ENCODE measurements at places on chromosomes 7 and 10.

- DNase-seq: no peak
These were observed 17.6 kb downstream of the DNTT start for GRCh38 chr10:96321822-96322221.

GRCh38 chr7:17367502-17367901, 69.0 kb downstream of the AHR start:
- DNase-seq: no peak

DNA sequence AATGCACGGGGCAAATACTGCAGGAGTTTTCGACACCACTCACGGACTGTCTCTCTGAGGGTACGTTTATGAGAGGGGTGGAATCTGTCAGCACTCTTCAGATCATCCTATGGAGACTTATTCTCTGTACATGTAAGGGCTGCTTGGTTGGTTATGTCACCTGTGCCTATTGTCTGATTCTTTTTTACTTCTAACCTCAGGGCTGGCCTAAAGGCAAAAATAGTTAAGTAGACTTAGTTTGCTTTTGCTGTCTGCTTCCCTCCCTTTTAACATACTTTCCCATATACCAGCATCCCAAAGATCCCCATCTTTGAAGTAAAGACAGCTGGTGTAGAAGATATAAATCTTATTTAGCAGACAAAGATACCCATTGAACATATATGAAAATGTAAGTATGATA, 105.9 kb downstream of the PRKG1 start:
- no peak for DNase-seq

GRCh38 chr10:121524157-121524817, 74.0 kb downstream of the FGFR2 start:
- no peak for DNase-seq

DNA sequence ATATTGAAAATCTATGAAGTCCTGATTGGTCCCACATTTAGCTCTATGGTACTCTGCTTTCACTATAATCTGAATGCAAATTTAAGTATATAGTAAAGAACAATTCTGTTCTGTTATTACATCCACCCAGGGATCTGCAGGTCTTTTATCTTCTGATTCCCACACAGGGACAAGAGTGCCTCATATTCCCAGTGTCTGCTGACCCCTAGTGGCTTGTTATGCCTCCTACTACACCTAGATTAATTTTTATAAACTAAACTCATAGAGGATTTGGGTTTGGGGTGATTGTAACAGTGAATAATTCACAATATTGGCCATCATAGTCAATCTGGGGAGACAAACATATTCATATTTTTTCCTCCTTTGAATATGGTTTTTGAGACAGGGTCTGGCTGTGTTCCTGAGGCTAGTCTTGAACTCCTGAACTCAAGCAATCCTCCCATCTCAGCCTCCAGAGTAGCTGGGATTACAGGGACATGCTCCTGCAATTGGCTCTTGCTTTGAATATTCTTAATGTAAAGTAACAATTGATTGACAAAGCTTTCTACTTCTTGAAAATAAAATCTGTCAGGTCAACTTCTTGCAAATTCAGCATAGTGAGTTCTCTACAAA, 282.1 kb downstream of the KCND2 start:
- DNase-seq: no peak

- no peak for DNase-seq
These were observed 36.0 kb downstream of the CCNY start for GRCh38 chr10:35372329-35372728.

GRCh38 chr7:80428161-80429054, 83.5 kb downstream of the GNAT3 start:
- DNase-seq: no peak

GRCh38 chr10:71442859-71443570, 46.3 kb downstream of the CDH23 start:
- DNase-seq: no peak

- DNase-seq: no peak
These were observed 21.9 kb downstream of the ERLIN1 start for GRCh38 chr10:100163704-100164621.

DNA sequence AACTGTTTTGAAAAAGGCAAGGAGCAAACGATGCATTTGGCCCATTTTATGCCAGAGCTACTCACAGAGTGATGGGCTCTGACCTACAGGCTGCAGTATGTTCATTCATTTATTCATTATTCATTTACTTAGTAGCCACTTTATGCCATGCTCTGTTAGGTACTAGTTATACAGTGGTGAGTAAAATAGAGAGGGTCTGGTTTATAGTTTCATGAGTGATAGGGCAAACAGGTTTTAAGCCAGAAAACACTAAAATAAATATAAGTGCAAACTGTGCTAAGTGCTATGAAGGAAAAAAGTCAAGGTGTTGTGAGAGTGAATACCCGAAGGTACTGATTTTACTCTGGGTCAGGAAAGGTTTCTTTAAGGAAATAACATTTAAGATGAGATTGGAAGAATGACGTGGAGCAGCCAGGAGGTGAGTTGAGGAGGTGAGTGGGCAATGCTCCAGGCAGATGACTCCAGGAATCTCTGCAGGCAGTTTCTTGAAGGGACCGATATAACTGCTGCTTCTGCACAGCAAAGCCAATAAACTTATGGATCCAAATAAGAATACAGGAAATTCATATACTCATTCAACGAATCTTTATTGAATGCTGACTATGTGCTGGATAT, 56.9 kb upstream of the FAM133B start:
- DNase-seq: no peak

- no peak for DNase-seq
These were observed 302.2 kb downstream of the ADARB2 start for GRCh38 chr10:1434912-1435692.

GRCh38 chr7:157754416-157754790, 417.6 kb downstream of the DNAJB6 start:
- DNase-seq: no peak

DNA sequence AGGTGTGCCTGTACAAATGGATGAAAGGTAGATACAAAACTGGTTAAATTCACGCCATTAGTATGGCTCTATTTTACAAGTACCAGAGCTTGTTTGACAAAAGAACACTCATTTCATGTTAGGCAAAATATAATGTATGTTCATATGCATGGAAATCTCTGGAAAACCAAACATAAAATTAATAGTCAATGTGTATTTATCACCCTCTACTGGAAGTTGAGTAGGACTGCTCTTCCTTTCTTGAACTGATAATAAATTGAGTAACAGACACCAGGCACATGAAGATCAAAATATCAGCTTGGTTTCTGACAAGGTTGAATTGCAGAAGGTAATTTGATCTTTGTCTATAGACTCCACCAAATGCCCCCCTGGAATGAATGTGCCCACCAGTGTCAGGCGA, 19.8 kb upstream of the AKR1B1 start:
- no peak for DNase-seq

- DNase-seq: no peak
These were observed 27.5 kb downstream of the VWA2 start for GRCh38 chr10:114266521-114266920.

DNA sequence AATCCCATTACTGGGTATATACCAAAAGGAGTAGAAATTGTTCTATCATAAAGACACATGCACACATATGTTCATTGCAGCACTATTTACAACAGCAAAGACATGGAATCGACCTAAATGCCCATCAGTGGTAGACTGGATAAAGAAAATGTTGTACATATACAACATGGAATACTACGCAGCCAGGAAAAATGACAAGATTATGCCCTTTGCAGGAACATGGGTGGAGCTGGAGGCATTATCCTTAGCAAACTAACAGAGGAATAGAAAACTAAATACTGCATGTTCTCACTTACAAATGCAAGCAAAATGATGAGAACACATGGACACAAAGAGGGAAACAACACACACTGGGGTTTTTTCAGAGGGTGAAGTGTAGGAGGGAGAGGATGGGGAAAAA, 300.2 kb downstream of the BAMBI start:
- DNase-seq: no peak

DNA sequence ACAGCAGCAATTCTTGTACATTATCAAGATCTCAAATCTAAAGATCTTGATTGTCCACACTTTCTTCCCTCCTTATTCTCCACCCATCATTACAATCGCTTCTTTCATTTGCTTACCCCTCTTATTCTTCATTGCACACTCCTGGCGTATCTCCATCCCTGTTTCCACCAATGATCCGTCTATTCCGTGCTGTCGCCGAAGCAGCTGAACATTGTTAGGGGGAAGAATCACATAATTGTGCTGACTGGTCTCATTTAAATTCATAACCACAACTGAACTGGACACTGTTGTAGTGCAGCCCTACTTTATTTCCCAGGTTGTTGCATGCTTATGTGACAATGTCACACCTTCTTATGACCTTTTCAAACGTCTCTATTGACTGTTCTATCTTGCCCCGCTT, 18.9 kb upstream of the NRP1 start:
- no peak for DNase-seq

GRCh38 chr10:117167789-117168674, 29.3 kb upstream of the KCNK18 start:
- peak; percentile 52 for DNase-seq

- DNase-seq: no peak
These were observed at the start of gene ABCB4 for GRCh38 chr7:87475359-87476178. TSS of gene ABCB4 (minus strand) at chr7:87475680. CDS start at chr7:87475465, 215 bp downstream.

- DNase-seq: no peak
These were observed 2.9 kb downstream of the COA1 start for GRCh38 chr7:43726466-43726865.

GRCh38 chr7:76283254-76284159, 19.0 kb upstream of the HSPB1 start:
- DNase-seq: no peak

All from activated CD4-positive, CD25-positive, alpha-beta regulatory T cell (primary cell).